ENCODE measurements at places on chromosomes 1 and 21. TPM values are rescaled to one million over a fixed set of nuclear protein-coding genes. Genes with fewer than 3 reads are reported as not detected.
A peak's percentile ranks its signal among the peaks of the same experiment; 100 is the strongest.

ANKRD35 gene
- total RNA-seq, result 4.3 TPM

- peak; percentile 69 for DNase-seq
Observed at GRCh38 chr1:155175927-155176371, 2.3 kb downstream of the TRIM46 start.

PTGER3 gene
- 253 TPM for total RNA-seq

- DNase-seq, result peak; percentile 14
Observed at GRCh38 chr1:53622531-53622930, 116.4 kb downstream of the GLIS1 start.

CLCA4 gene
- not detected for total RNA-seq

Data from mesenteric fat pad (tissue), 1 donor.